Anterior cingulate cortex (tissue), 58 donors: ENCODE measurements at places on chromosomes 13 and 19.

DNA sequence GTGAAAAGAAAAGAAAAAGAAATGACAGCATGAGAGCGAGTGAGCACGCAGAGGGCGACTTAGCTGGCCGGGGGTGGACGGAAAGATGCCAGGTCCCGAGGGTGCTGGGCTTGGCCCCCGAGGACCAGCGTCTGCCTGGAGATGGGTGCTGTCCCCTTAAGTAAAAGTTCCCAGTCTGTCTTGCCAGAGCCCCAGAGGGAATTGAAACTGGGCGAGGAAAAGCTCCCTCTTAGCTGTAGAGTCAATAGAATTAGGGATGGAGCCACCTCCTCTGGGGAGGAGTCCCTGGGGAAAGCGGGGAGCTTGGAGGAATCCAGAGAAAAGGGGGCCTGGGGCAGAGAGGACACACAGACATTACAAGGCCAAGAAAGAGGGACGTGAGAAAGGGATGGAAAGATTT lies 13.3 kb downstream of the BCAM start:
- DNase-seq = no peak

GRCh38 chr19:37931881-37932655 lies 25.1 kb downstream of the SIPA1L3 start:
- peak; percentile 63 for DNase-seq

DNA sequence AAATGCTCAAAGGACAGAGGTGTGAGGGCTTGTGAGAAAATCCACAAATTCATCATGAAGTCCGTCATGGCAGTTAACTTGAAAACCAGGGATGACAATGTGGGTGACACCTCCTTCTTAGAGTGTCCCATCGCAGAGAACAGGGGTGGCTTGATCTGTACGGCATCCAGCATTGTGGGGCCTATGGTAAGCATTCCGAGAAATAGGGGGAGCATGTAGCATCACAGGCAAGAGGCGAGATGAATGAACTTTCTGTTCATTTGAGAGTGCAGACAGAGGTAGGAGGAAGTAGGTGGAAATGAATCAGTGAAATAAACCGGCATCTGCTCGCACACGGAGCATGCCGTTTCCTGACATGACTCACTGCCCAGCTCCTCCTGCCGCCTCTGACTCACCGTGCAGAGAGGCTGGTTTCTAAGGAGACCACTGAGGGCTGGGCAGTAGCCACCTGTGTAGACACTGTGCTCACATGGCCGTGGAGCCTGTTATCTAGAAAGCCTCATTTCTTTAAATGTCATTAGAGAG lies 339.0 kb downstream of the RFC3 start:
- peak; percentile 38 for DNase-seq

- DNase-seq = peak; percentile 29
Measured at GRCh38 chr19:55454787-55455243, 6.6 kb downstream of the ISOC2 start.

DNA sequence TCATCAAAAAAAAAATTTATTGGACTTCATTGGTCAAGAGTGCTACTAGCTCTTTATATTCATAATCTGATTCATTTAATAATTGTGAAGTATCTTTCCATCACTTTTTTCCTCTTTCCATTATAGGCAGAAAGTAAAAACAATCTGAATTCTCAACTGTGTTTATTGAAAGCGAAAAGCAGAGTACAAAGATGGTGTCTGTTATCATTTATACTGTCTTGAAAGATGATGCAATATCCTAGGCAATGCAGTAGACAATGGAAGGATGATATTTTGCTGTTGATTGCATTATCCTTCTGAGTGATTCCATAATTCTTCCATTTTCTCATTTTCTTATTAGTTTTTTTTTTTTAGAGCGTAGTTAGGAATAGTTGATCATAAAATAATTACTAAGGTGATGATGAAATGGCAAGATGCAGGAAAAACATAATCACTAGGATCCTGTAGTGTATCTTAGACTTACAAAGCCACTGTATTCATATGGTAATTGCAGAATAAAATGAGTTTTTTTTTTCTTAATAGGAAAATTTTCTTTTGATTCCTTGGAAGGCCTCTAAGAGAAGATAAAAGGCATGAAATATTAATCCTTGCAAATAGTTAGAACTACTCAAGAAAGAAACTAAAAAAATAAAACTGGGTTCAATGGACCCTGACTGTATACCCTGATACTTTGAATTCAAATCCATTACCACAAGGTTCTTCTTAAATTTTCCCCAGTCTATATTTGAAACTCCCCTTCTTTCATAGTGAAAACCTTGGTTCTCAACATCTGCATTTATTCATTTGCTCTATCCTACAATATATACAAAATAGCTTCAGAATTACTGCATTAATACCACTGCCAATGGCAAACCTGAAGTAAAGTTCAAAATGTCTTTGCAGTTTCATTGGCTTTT lies 11.6 kb downstream of the URI1 start:
- DNase-seq = no peak

DNA sequence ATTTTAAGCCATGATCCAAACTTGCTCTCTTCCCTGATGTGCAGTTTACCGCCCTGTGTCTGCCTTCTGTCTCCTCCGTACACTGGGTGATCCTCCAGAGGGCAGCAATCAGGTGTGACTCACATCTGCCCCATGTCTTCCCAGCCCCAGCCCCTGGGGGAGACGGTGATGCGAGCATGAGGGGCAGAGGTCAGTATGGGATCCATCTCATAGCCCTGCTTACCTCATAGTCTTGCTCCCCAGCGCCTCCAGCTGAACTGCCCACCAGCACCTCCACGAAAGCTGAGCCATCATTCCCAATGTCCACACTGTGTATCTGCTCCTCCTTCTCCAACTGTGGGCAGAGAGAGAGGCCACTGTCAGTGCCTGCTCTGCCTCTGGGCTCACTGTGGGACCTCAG lies 14.6 kb downstream of the XRCC1 start:
- no peak for DNase-seq

DNA sequence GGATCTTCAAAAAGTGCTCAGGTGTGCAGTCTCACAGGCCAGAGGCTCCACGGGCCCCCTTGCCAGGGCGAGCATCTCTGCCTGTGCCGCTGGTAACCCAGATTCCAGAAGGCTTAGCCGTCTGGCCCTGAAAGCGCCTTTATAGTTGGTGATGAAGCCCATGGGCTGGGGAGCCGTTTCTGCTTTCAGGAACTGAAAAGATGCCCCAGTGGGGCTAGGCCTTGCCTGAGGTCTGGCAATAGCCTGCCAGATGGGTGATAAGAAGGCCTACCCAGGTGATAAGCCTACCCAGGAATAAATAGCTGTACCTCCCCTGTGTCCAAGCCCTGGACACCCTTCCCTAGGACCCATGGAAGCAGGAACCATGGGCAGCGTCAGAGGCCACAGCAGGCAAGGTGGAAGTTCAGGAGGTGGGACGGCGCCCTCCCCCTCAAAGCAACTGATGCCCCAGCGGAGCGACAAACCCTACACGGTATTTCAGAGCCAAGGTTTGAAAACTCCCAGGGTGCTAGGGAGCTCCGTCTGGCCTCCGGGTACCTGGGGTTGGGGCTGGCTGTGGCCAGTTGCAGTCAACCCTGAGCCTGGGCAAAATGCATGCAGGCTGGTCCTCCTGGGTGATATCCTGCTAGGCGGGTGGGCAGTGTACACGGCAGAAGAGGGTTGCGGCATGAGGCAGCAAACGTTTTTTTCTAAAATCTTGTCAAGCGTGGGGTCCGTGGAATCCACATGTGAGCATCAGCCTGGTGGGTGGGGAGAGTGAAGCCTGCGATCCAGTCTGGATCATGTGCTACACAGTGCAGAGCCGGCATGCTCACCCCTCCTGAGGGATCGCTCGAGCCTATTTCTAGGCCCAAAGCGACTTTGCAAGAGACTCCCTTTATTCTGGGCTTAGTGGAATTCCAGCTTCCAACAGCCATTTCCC lies 45.3 kb downstream of the ACTN4 start:
- no peak for DNase-seq

DNA sequence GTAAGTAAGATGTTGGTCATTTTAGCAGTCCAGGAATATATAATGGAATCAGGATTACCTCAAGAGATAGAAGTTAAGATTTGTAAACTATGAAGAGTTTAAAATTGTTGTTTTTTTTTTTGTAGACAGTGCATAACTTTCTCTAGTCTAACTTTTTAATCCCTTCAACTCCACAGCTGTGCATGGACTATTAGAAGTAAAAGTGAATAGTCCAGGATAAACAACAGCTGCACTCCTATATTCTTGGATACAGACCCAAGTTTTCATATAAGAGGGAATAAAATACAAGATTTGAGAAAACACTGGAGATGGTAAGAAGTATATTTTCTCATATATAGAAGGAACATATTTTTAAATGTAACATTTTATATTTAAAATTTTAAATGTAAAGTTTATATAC lies 1509.9 kb downstream of the SLITRK5 start:
- no peak for DNase-seq

- DNase-seq = no peak
Measured at GRCh38 chr19:16096280-16096855, 15.3 kb upstream of the RAB8A start.

- no peak for DNase-seq
Measured at GRCh38 chr19:632579-633067, 714 bp downstream of the POLRMT start.

GRCh38 chr13:44796597-44797490 lies 192.4 kb downstream of the NUFIP1 start:
- peak; percentile 29 for DNase-seq

DNA sequence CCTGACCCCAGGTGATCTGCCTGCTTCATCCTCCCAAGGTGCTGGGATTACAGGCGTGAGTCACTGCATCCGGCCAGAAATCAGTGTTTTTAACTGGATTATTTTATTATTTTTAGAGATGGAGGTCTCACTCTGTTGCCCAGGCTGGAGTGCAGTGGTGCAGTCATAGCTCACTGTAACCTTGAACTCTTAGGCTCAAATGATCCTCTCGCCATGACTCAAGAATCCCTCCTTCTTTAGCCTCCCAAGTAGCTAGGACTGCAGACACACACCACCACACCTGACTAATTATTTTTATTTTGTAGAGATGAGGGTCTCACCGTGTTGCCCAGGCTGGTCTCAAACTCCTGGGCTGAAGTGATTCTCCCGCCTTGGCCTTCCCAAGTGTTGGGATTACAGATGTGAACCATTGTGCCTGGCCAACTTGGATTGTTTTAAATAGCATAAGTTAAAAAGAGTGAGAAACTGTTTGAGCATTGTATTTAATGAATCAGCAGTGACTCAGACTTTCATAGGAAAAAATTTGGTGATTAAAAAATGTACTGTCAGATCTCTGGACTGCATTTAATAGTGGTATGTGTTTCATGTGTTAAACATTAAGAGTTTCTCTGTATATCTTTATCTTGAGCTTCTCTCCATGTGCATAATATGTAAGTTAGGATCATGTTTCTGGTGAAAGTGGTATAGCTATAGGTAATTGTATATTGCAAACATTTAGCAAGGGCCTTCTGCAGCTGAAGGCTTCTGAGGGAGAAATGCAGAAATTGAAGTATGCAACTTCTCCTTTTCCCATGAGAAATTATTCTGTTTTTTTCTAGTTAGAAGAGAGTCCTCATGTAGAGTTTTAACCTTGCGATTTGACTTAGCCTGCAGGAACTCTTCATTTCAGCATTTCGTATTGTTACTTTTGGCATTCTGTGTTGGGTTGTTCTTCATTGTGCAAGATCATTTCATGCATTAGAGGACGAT lies 121.2 kb downstream of the PCCA start:
- DNase-seq = no peak

DNA sequence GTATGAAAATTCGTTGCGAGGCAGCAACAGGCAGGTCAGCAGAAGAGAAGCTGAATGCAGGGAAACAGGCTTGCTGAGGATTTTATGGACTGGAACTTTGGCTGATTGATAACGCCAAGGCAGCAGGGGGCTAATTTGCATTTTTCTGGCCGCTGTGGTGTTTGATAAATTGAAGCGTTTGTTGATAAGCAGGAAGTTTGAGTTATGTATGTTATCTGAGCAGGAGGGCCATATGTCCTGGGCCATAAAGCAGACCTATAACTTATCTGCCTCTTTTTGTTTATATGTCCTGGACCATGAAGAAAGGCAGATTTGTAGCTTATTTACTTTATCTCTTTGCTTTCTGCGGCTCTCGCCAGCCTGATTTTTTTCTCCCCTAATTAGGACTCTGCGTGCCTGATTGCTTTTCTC lies 65.9 kb downstream of the ZNF627 start:
- no peak for DNase-seq

DNA sequence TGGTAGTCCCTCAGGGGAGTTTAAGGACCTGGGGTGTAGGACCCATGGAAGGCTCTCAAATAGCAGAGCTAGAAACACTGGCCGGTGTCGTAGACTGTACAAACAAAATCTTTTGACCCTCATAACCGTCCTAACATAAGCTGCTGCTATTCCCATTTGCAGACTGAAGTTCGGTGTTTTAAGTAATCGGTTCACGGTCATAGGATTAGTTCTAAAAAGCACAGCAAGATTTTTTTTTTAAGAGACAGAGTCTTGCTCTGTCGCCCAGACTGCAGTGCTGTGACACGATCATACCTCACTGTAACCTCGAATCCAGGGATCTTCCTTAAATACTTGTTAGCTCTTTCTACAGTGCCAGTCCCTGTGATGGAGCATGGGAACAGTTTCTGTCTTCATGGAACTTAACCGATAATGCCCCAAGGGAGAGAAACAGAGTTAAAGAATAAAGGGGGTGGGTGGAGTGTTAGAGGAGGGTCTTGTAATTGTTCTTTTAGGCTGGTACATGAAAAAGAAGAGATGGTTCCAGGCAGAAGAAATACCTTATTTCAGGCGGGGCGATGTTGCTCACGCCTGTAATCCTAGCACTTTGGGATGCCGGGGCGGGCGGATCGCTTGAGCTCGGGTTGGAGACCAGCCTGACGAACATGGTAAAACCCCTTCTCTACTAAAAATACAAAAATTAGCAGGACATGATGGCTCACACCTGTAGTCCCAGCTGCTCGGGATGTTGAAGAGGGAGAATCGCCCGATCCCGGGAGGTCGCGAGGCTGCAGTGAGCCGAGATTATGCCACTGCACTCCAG lies 475 bp upstream of the ZC3H4 start:
- DNase-seq = no peak

DNA sequence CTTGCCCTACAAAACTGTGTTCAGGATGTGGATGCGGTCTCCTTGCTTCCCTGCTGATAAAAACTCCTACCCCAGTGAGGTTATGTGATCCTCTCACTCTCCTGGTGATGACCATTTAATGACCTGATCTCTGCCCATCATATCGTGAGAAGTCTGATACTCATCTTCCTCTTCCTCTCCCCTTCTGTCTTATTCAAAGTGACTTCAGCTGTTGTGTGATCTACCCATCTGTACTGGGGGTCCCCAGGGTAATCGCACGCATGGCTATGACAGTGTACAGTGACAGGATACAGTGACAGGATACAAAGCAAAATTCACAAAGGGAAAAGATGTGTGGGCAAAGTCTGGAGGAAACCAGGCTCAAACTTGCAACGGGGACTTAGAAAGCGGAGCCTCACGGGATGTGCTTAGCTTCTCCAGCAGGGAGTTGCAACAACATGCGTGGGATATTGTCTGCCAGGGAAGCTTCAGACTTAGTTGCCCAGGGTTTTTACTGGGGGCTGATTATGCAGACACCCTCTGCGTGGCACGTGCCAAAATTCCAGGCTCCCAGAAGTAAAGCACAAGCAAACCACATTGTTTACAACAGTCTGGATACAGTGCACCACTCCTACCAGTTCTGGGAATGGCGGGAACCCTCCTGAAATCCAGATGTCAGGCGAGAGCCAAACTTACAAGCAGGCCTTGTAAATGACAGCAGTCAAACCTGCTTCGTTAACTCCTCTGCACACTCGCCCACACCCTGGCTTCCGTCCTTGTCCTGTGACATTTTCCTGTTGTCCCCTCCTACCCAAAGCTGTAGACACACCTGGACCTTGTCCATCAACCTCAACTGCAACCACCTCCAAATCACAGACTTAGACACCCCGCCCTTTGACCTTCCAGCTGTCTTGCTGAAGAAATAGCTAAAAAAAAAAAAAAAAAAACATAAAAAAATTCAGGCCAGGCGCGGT lies 18.0 kb upstream of the GARRE1 start:
- no peak for DNase-seq
